ENCODE measurements at places on chromosomes 16 and 17.
A peak's percentile ranks its signal among the peaks of the same experiment; 100 is the strongest.

GRCh38 chr17:35726953-35727460 lies 4.4 kb upstream of the RASL10B start:
- DNase-seq: no peak

DNA sequence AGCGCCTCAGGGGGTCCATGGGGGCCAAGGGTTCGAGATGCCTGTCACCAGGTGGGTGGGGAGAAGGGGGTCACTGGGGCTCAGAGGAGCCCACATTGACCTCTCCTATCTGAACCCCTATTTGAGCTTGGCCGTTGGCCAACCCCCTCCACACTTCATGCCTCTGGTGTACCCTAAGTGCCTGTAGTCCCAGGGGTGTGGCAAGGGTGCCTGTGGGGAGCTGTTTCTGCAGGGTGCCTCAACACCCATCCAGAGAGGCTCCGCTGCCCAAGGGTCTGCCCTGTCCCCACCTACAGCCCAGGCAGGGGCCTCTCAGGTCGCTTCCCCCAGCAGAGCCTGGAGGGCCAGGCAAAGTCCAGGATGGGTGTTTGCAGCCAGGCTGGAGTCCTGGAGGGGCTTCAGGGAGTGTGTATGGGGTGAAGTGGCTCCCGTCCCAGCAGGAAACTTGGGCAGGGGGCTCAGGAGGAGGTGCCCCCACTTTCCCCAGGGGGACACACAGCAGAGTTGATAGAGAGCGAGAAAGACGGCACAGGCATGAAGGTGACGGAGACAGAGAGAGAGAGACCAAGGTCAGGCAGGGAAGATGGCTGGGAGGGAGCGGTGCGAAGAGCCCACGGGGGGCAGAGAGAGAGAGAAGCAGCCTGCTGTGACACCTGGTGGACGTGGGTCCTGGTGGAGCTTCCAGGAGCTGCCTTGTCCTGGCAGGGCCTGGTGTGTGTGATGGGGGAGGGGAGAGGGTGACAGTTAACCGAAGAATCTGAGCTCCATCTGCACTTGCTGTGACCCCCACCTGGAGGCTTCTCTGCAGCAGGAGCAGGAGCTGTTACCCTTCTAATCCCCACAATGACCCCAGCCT lies at the start of gene SEPTIN12:
SEPTIN12 (minus strand) TSS at position 719 of the 856 bp plus-strand sequence; CDS start at position 19, 700 bp downstream.
- DNase-seq: no peak

GRCh38 chr17:75689441-75689873 lies 22.3 kb downstream of the SAP30BP start:
- no peak for DNase-seq

GRCh38 chr16:15770512-15770911 lies 86.3 kb downstream of the MYH11 start:
- no peak for DNase-seq

GRCh38 chr17:12180644-12181261 lies 160.1 kb downstream of the MAP2K4 start:
- DNase-seq: peak; percentile 67

GRCh38 chr17:10380631-10381408 lies 8.0 kb upstream of the MYH13 start:
- no peak for DNase-seq

DNA sequence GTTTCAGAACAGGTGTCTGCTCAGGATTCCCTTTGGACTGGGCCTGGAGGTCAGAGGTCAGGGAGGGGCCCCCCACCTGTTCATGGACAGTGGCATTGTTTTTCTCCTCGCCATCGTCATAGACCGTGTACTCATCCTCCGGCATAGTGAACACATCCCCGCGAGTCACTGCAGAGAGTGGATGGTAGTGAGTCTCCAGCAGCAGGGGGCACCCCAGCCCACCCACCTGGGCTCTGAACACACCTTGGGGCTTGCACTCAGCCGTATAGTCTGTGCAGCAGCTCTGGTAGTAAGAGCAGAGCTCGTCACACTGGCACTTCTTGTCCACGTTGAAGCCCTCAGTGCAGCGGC lies 448 bp downstream of the VTN start:
- DNase-seq: no peak

- no peak for DNase-seq
Observed at GRCh38 chr17:27433521-27433920, 22.7 kb upstream of the KSR1 start.

- peak; percentile 66 for DNase-seq
Observed at GRCh38 chr16:10339777-10340732, 45.8 kb upstream of the ATF7IP2 start.

GRCh38 chr16:72913551-72913950 lies 134.4 kb downstream of the ZFHX3 start:
- DNase-seq: no peak

DNA sequence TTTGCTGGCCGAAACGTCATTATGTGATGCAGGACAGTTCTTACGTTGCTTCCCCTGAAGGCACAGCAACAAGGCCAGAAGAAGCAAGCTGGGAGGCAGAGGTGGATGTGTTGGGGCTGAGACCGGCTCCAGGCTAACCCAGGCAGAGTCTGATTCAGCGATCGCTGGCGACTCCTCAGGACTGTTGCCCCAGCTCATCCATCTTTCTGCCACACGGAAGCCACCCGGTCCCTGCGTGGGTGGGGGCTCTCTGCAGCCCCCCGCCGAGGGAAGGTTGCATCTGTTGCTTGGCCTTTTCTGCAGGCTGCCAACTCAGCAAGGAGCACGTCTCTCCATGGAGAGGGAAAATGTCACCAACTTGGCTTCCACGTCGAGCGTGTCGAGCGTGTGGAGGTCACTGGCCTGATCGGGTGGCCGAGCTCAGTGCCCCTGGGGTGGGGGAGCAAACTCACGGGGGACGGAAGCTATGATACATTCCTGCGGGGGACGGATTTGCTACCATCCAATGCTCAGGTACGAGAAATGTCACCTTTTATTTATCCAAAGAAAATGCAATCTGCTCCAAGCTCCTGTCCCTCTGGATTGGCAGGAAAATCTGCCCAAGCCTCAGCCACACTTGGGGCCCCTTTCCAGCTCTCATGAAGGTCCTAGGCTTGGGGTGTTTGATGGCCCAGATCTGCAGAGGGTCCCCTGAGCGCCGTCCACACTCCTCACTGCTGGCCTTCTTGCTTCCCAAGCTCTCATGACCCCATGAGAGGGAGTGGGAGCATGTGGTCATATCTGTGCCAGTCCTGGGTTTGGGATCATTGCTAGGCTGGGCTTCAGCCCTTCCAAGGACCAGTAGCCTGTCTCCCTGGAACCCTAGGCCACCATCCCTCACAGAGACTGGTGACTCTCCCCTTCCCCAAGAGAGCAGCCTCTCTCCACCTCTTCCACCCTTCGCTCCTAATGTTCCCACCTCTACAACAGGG lies 69.4 kb downstream of the RPH3AL start:
- DNase-seq: no peak

DNA sequence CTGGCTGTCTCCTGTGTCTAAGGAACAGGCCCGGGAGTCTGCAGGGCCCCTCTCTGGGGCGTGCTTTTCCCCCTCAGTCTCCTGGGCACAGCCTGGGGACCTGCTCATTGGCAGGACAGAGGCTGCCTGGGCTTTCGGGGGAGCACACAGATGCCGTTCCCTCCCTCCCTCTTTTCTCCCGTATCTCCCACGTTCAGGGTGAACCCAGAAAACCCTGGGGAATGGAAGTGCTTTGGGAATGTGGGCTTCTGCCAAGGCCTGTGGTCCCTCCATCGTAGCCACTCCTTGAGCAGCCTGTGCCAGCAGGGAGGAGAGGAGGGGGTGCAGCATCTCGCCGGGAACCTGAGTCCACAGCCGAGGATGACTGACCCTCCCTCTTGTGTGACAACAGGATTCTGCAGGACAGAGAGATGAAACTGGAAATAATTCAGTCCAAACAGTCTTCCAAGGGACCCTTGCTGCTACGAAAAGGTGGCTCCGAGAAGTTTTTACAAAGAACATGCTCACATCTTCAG lies 52.0 kb downstream of the RNF213 start:
- DNase-seq: no peak

- DNase-seq: peak; percentile 80
Observed at GRCh38 chr17:40303009-40303657, 5.8 kb upstream of the RARA start.

DNA sequence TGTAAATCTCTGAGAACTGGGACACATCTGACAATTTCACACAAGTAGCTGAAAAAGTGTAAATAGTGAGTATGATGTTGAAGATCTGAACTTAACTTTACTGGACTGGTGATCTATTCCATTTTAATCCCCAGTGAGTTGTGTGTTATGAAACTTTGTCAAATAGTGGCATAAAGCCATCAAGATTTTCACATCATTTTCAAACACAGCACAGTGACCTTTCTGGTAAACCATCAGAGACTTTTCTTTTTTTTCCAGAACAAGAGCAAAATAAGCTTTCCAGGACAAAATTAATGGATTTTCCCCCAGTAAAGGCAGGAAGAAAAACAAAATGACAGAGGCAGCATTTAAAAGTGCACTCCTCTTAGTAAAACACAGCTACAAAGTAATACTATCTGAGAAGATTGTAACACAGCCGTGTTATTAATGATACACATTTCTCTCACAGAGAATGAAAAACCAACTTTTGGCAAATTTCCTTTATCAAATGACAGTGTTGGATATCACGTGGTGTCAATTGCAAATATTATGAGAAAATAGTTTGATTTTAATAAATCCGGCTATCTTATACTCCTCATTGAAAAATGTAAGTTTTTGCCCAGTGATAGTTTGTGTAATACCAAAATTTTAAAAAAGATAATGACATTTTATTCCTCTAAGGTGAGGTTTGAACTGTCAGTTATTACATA lies 16.8 kb upstream of the COL1A1 start:
- no peak for DNase-seq

- no peak for DNase-seq
Observed at GRCh38 chr17:80982426-80982974, 9.1 kb upstream of the CHMP6 start.

- no peak for DNase-seq
Observed at GRCh38 chr17:82113941-82114340, 15.9 kb upstream of the FASN start.

GRCh38 chr17:81656835-81657234 lies 493 bp upstream of the PDE6G start:
- peak; percentile 65 for DNase-seq

GRCh38 chr17:44307387-44308186 lies 814 bp upstream of the RUNDC3A start:
- DNase-seq: no peak

GRCh38 chr17:50206604-50207293 lies 5.3 kb upstream of the COL1A1 start:
- peak; percentile 30 for DNase-seq

- peak; percentile 40 for DNase-seq
Observed at GRCh38 chr16:75203667-75204409, 3.1 kb downstream of the CTRB2 start.

- no peak for DNase-seq
Observed at GRCh38 chr16:3508736-3509135, 7.9 kb downstream of the CLUAP1 start.

DNA sequence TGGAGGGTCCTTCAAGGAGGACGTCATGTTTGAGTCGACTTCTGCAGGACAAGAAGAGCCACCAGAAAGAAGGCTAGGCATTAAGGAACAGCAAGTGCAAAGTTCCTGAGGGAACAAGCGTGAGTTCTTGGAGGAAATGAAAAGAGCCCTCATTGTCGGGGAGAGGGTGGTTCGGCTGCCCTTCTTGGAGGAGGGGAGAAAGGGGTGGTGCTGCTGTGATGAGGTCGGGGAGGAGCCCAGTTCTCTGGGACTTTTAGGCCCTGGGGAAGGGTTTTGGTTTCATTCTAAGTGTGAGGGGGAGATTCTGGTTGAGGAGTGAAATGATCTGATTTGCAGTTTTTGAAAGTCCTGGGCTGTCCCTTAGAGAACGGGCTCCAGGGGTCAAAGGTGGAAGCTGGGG lies 4.1 kb downstream of the BICDL2 start:
- no peak for DNase-seq

GRCh38 chr16:53545433-53545832 lies 42.4 kb upstream of the AKTIP start:
- DNase-seq: no peak

DNA sequence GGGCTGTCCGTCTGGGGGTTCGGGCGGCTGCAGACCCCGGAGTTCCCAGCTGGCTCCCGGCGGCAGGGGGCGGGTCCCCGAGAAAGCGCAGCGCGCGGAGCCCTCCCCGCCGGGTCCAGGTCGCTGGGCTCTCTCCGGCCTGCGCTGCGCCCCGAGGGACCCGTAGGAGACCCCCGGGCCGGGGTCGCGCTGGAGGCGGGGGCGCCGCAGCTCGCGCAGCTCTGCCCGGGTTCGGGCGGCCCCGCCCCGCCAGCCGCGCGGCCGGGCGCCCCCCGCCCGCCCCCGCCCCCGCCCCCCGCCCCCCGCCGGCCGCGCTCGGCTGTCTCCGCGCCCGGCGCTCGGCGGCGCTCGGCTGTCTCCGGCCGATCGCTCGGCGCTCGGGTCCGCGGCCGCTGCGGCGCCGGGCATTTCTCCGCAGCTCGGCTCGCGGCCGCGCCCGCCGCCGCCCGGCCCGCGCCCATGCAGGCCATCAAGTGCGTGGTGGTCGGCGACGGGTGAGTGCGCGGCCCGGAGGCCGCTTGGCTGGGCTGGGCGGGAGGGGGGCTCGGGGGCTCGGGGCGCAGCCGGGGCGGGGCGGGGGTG lies at the start of gene RAC3:
RAC3 (plus strand) TSS at position 376 of the 582 bp plus-strand sequence; CDS start at position 460, 84 bp downstream.
- peak; percentile 65 for DNase-seq

DNA sequence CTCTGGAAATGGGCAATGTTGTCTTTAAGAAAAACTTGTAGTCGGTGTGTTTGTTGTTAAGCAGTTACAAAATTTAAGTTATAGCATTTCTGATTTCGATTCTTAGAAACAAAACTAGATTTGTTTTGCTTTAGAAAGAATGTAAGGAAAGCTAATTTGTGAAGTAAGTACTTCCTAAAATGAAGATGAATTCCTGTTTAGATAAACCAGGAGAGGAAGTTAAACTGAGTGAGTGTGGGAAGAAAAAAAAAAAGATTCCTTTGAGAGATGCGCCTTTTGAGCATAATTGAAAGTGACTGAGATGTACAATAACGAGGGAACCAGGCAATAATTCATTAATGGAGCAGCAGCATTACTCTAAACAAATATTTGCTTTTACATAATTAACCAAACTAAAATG lies 52.4 kb upstream of the ALOX12 start:
- DNase-seq: no peak

DNA sequence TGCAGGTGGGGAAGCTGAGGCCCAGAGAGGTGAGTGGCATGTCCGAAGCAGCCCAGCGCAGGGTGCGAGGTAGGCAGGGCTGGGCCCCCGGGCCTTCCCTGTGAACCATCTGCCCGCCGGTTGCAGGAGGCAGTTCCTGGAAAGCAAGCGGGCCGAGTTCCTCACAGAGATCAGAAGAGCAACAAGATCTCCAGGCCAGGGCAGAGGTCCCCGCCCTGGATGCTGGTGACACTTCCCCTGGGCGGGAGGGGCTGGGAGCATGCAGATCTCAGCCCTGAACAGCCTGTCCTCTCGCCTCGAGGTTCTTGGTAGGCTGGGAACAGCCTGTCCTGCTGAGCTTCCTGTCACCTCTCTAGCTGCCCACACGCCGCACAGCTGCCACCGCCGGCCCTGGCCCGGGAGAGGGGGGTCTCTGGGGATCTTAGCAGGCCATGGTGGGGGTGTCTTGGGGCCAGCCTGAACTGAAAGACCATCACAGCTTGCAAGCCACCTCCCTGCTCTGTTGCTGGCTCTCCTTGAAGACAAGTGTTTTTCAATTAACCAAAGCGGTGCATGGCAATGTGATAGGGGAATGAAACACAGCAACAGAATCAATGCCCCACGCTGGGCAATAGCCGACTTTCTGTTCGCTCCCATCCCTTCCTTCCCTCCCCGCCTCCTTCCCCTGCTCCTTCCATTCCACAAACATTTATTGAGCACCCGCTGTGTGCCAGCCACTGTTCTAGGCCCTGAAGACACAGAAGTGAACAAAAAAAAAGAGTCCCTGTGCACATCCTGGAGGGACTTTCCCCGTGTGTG lies 31.7 kb downstream of the SOCS1 start:
- peak; percentile 83 for DNase-seq

- peak; percentile 59 for DNase-seq
Observed at GRCh38 chr16:15988268-15989013, 39.0 kb downstream of the ABCC1 start.

GRCh38 chr16:2528161-2529060 lies 2.8 kb downstream of the CEMP1 start:
- DNase-seq: no peak
